HL-60 (cell line): ENCODE measurements at places on chromosomes 6 and 20.

- no peak for DNase-seq
Measured at GRCh38 chr6:135850882-135851281, 619 bp upstream of the PDE7B start.

GRCh38 chr6:141986457-141986856, 146.3 kb upstream of the GJE1 start:
- DNase-seq: no peak

DNA sequence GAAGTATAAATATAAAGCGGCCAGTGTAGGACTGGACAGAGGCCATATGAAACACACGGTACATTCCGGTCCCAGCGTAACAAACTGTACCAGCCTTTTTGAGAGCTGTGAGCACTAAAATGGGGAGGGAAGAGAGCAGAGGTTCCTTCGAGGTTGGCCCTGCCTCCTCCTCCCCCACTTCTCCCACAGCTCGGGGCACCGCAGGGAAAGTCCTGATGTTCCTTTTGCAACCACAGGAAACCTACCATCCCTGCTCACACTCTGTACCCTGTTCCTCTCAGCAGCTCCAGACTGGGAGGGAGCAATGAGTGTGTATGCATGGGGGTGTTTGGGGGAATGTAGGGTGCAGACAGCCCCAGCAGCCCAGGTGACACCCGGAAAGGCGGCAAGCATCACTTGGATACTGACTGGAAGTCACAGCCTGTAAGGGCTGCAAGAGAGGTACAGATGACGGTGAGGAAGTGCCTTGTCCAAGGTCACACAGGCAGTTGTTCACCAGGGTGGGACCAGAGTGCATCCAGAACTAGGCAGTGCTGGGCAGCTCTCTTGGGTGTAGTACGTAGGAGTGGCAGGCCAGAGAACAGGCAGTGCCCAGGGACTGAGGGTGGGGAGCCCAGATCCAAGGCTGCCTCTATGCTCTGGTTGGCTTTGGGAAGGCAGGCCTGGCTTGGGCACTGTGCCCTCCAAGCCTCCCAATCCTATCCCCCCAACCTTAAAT, 11.0 kb upstream of the ARMC12 start:
- peak; percentile 60 for DNase-seq

DNA sequence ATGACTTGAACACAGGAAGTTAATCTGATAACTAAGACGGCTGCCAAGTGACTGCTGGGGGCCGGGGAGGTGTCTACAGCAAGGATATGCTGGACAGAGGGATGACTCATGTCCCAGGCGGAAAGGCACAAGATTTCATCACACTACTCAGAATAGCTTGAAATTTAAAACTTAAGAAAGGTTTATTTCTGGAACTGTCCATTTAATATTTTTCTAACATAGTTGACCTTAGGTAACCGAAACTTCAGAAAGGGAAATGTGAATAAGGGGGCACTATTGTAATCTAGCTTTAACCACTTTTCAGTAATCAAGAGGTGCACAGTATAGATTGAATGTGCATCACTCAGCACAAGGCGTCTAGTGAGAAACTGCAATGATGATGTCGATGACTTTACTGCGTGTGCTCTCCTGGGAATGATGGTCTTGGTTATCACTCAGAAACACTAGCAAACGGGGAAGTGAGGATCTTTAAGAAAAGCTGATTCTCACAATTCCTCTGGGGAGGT, 171.5 kb downstream of the QKI start:
- peak; percentile 52 for DNase-seq
